ENCODE measurements at places on chromosomes 12 and 14.

DNA sequence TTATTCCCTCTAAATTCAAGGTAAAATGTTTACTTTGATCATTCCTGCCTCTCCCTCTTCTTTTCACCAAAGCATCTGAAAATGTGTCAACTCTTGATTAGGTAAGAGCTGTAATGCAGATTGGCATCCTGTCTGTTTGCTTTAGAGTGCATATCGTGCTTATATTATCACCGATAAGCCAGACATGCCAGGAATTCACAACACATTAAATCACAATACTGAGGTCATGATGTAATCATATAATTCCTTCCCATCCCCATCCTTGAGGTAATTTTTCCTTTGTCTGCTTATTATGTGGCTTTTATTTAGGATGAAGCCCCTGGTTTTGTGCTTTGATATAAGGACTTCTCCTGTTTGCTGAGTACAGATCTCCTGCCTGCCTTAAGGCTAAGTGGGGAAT lies 10.2 kb downstream of the DDX47 start:
- peak; percentile 94 for DNase-seq

- DNase-seq: no peak
Observed at GRCh38 chr12:26520109-26520508, 312.9 kb downstream of the ITPR2 start.

DNA sequence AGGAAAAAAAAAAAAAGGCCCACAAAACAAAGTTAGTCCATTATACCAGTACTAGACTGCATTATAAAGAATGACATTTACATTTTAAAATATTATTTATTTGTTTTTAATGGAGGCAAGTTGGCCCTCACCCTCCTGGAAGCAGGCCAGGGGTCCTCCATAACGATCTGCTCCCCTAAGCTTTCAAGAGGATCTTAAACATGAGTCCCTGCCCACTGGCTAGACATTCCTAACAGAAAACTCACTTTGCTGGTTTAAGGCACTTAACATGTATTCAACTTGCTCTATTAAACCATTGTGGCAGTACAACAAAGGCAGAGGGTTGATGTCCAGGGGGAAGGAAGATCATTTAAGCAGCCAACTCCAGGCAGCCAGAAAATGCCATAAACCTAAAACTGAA lies 111.4 kb downstream of the STXBP6 start:
- DNase-seq: no peak

DNA sequence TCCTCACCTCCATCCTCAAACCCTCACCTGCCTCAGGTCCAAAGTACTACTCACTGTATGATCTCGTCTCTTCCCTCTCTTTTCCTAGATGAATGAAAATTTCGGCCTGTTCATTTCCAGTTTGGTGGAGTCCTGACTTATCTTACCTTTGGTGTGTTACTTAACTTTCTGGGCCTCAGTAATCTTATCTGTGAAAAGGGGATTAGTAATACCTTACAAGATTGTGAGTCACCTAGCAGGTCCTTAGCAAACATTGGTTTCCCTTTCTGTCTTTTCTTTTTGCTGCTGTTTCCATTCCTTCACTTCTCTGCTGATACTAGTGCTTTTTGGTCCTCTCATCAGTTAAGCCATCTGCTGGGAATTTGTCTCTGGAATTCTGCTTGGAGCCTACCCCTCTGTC lies 52.8 kb downstream of the AKAP6 start:
- DNase-seq: no peak

GRCh38 chr14:100810861-100811461 lies 15.0 kb upstream of the MEG3 start:
- no peak for DNase-seq

DNA sequence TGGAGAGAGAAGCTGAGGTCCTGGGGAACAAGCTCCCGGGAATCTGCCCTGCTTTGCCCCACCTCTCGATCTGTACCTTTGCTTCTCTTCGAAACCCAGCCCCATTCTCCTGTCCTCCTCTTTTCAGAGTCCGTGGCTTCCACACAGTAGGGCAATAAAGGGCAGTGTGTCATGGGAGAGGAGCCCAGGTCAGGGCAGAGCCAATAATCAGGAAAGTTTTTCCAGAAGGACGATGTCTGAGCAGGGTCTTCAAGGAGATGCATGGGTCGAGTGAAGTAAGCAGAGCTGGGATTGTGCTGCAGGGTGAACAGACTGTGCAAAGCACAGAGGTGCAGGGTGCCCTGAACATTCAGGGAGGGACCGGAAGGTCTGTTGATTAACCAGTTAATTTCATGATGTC lies 22.1 kb upstream of the SERPINA4 start:
- DNase-seq: no peak

DNA sequence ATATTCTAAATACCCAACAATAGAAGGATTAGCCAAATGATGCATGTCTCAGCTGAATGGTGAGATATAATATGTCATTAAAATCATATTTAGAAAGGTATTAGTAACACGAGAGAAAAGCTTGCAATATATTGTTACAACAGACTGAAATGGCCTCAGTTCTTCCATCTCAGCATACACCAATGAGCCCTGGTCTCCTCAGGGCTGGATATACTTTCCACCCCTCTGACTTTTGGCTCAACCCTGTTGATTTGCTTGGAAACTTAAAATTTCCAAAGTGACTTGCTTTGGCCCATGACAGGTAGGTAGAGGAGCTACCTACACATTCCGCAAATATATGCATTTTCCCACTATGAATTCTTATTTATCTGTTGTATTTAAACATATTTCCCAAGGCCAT lies 908.1 kb upstream of the TMEM132C start:
- DNase-seq: no peak

- no peak for DNase-seq
Observed at GRCh38 chr14:104869669-104870367, 4.8 kb downstream of the CEP170B start.

GRCh38 chr14:106586098-106586704 lies 1059.8 kb downstream of the TMEM121 start:
- DNase-seq: no peak

DNA sequence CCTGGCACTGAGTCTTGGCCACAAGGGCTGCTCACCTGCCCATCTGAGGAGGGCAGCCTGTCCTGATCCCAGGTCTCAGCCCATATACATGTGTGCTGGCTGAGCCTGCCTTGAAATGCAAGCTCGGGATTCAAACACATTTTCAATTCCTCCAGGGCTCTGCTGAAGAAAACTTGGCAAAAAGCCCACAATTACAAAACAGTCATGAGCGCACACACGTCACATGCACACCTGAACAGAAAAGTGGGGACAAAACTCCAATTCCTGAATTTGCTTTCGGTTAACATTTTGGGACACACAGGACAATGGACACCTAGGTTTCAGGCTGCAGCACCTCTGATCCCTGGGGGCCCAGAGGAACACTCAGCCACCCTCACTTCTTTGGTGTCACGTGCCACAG lies 113.9 kb downstream of the RBM19 start:
- DNase-seq: no peak

DNA sequence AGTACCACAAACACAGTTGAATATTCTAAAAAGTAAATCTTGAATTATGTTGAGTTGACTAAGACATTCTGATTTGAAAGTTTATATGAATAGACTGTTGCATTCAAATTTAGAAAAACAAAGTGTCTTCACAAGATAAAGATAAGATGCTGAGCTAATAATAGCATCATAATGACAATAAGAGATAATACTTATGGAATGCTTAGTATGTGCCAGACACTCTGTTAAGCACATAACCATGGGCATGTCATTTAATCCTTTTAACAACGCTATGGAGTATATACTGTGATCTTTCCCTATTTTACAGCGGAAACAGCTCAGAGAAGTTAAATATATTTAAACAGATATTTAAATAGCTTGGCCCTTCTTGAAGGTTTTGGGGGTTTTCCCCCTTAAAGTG lies 163.4 kb downstream of the SRGAP1 start:
- peak; percentile 33 for DNase-seq

DNA sequence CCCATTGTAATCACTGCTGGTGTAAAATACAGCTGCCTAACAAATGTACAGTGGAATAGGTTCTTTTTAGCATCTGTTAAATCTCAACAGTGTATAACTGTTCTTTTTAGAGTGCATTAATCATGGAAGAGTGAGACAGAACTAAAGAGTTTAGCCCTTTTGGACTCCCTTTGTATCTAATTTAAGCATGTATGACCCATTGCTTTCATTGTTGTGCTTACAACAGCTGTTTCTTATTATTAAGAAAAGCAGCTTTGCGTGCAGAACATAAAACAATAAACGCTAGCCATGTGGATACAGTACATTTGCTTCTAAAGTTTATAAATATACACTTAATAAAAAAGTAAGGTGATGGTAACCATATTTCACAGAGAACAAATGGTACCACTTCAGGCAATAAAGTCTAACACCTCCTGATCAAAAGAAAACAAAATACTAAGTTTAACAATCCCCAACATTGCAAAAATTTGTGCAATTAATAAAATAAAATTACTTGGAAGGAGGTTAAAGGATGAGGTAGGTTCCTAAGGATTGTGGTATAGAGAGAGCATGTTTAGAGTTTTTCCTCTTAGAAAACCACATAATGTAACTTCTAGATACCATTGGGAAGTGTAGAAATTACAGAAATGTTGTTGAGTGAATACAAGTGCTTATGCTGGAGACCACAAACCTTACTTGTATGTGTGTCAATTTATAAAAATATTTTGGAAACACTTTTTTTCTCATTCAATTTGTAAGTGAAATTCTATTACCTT lies 448.7 kb downstream of the SLC6A15 start:
- no peak for DNase-seq

DNA sequence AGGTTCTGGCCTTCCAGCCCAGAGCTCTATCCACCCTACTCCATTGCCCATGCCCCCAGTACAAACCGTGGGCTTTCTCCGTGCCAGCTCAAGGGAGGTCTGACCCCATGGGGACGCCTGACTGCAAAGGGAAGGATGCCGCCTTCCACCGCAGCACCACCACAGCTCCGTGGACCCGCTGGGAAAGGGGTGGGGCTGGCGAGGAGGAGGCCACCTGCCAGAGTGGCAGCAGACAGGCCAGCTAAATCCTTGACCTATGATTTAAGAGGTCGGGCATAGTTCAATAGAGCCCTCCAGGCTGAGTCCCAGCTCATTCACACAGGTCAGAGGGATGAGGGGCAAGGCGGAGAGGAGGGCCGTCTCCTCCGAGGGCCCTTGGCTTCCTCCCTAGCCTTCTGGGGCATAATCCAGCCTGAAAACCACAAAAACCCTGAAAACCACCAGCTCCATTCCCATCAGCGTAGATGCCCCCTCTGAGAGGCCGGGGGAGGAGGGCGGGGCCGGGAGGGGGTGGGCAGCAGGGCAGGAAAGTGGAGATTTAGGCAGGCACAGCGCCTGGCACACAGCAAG lies 14.9 kb upstream of the FIGNL2 start:
- no peak for DNase-seq

DNA sequence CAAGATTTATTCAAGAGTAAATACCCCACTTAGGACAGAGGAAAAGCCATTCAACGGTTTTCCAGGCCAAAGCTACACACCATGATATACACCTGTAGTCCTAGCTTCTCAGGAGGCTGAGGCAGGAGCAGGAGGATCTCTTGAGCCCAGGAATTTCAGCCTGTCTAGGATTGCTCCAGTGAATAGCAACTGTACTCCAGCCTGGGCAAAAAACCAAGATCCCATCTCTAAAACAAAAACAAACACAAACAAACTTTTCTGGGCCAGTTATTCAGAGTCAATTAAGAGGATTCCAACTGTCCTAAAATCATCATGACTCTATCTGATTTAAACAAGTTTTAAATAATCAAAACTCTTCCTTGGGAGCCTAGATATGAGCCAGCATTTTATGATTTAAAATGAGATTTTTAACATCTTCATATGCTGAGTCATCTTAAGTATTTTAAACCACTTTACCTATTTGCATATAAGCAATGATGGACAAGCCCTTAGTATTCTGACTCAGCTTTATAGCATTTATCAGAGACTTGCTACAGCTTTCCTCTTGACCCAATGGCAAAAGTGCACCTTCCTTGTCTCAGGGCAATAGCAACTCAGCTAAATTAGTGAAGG lies 77.1 kb downstream of the KCNMB4 start:
- DNase-seq: peak; percentile 46

- DNase-seq: peak; percentile 34
Observed at GRCh38 chr14:63308723-63309317, 9.9 kb downstream of the GPHB5 start.

DNA sequence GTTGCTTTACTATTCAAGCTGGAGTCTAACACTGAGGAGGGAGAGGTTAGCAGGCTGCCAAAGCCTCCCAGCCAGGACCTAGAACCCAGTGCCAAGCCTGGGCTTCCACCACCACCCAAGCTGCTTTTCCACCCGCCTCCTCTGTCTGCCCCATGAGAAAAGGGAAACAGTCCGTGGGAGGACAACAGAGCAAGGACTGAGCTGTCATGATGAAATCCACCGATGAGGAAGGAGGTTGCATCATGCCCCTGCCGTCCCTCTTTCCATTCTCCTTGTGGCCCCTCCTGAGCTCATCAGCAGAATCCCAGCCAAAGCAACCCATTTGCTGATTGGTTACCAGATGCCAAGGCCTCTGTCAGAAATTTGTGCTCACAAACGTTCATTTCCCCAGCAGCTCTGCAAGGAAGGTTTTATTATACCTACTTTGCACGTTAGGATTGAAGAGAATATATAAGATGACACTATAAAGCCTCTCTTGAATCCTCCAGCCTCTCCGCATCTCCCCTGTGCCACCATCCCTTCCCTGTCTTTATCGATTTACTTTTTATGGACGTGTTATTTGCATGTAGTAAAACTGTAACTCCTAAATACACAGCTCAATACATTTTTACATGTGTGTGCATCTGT lies 6.3 kb upstream of the SERPINA1 start:
- peak; percentile 62 for DNase-seq

GRCh38 chr14:103500148-103500990 lies 22.3 kb downstream of the CKB start:
- peak; percentile 86 for DNase-seq

DNA sequence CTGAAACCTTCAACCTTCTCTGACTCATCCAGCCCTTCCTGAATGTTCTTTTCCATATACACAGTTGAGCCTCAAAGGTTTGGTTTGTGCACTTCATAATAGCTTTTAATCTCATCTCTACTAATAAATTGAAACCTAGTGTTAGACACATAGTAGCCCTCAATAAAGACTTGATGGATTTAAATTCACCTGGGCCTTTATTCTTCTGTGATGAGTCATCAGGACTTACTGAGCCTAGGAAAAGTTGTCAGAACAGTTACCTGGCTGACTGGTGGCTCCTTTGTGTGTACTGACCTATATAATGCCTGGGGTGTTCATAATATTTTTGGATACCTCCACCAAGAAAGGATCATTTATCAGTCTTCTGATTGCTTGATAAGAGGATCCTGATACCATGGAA lies 86.4 kb upstream of the NTF3 start:
- no peak for DNase-seq

DNA sequence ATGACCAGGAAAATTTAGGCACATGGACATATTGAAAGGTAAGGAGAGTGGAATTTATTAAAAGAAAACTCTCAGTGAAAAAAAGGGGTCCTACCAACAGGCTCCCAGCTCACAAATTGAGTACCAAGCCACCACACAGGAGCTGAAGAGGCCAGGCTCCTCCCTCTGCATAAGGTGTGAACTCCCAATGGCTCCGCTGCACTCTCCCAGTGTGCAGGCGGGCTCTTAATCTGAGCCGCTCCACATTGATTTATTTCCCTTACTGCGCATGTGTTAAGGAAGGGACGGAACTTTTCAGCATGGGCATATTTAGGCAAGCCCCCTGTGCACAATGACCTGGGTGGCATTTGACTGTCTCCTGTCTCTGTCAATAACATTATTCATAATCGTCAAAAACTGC lies 68.6 kb upstream of the PLEKHG7 start:
- DNase-seq: no peak

- DNase-seq: no peak
Observed at GRCh38 chr14:24670594-24670993, 36.6 kb upstream of the GZMB start.

GRCh38 chr12:117527479-117527855 lies 166.0 kb upstream of the NOS1 start:
- DNase-seq: no peak

- DNase-seq: no peak
Observed at GRCh38 chr12:66692170-66692569, 13.3 kb upstream of the GRIP1 start.

Data from iris pigment epithelial cell (primary cell).